NCI-H2081 (cell line): ENCODE measurements at places on chromosomes 16 and 17.

GRCh38 chr17:81064678-81065475 is 29.9 kb downstream of the BAIAP2 start:
- DNase-seq: no peak

GRCh38 chr17:66165537-66166123 is 26.3 kb downstream of the CEP112 start:
- peak; percentile 60 for DNase-seq

DNA sequence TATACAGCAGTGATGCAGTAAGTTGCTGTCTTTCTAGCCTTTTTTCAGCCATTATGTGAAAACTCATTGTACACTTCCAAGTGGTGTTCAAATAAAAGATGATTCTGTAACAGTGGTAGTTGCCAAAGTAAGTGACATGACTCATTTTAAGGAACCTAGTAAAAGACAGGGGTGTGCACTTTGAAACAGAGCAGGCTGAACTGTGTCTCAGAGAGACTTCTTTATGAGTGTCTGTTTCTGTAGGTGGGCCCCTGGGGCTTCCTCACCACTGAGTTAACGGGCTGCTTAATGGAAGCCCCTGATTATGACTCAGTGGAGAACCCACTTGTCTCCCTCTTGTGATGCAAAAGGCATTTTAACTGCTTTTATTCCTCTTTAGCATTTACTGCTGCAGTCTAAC is 147.3 kb downstream of the PCTP start:
- DNase-seq: no peak

DNA sequence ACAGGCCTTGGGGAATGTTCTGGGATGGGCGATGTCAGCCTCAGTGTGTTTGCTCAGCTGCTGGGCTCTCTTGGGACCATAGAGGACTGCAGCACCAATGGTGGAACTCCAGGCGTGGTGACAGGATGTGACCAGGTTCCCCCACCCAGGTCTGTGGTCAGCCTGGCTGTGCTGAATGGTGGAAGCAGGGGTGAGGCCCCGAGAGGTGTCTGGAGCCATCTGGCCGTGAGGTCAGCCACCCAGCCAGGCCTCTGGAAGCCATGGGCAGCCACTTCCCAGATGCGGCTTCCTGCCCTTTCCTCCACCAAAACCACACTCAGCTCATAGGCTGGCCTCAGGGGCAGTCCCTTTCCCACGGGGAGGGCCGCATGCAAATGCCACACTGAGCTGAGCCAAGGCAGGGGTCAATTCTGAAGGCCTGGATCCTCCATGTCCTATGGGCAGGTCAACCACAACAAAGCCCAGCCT is 7.8 kb upstream of the MAPK7 start:
- no peak for DNase-seq

DNA sequence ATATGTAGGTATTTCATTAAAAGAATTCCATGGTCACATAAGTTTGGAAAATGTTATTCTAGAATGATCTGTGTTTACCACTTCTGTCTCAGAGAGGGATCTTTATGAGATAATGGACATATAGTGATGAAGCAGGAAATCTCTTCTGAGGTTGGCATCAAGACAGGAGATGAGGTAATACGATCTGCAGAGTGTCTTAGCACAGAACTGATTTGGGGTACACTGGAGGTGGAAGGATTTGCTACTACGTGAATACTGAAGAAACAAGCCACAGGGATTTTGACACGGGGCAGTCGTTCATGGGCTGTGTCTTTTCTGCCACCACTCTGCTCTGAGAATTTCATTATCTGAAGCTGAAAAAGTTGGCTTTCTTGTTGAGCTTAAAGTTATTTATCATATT is 5.5 kb downstream of the CBFB start:
- no peak for DNase-seq

- DNase-seq: no peak
Observed at GRCh38 chr16:79869304-79870015, 268.9 kb upstream of the MAF start.

GRCh38 chr17:81025741-81026129 is 9.2 kb upstream of the BAIAP2 start:
- DNase-seq: no peak

DNA sequence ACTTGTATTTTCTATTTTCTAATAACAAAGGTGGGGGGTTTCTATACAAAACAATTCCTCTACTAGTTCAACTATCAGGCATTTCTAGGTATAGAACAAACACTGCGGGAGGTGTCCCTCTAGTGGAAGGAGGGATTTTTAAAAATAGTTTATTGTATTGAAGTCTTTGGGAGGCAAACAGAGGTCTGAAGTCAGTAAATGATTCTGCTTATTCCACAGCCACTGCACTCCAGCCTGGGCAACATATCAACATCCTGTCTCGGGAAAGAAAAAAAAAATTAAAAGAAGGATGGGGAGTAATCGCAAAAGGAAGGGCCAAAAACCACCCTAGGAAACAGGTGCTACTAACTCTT is 648 bp upstream of the ERCC4 start:
- no peak for DNase-seq

DNA sequence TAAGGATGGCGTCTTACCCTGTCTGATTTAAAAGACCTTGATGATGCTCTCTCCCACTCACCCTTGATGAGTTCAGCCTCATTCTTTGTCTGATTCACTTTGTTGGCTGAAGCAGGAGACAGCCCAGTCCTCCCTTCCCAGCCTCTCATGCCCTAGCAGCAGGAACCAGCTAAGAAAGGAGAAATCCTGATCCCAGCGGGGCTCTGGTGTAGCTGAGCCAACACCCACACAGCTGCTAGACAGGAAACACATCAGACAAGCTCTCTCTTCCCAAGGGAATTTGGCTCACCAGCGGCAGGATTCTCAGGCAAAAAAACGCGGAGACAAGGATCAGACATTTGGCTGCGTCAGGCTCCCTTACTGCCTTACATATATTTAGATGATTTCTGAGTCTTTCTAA is 211.5 kb downstream of the CDH11 start:
- no peak for DNase-seq

GRCh38 chr17:40958086-40958953 is 8.4 kb downstream of the KRT39 start:
- no peak for DNase-seq

DNA sequence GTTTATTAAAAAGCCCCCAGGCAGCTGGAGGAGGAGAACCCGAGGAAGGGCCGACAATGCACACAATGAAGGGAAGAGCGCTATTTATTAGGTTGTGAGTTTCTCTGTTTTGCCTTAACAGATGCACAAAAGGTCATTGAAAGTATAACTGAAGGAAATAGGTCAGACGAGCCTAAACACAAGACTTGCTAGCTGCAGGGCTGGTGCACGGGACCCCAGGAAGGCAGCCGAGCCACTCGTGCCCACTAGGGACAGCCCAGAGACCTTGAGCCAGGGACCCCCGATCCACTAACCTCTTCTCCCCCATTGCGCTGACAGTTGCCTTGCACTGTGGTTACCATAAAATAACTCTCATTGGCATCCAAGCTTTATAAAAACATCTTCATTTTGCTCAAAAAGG is 11.3 kb downstream of the LITAFD start:
- DNase-seq: no peak

GRCh38 chr16:78919852-78920251 is 680.7 kb downstream of the MAF start:
- no peak for DNase-seq

DNA sequence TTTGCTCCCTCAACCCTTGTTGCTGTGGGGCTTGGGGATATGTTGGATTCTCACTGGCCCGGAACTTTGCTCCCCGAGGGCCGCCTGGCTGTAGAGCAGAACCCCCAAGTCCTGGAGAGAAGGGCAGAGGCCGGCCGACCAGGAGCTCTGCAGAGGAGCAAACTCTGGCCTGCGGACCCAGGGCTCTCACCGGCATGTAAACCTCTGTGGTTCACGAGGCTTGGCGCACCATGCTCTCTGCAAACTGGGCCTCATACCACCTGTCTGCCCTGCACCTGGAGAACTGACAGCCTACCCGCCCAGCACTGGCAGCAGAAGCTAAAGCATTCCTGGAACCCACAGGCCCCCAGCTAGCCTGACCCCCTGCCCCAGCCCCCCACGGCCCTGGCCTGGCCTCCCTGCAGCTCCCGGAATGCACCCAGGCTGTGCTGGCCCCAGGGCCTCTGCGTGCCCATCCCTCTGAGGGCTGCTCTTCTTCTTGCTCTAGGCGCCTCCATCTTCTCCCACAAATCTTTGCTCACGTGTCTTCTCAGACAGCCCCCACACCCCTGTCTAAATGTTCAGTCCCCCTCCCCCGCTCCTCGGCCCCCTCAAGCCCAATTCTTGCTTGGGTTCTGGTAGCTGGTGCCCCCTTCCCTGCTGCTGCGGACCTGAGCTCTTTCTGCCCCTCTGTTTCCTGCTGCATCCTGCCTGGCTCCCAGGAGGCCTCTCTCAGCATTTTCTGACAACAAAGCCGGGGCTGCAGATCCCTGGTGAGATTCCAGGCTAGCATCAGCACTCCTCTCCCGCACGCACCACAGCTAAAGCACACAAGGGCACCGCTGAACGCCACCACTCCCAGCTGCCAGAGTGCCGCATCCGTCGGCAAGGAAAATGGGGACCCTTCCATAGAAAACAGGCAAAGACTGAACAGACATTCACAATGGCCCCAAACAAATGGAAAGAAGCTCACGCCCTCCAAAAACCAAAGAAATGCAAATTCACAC is 23.3 kb downstream of the ACTG1 start:
- DNase-seq: no peak

DNA sequence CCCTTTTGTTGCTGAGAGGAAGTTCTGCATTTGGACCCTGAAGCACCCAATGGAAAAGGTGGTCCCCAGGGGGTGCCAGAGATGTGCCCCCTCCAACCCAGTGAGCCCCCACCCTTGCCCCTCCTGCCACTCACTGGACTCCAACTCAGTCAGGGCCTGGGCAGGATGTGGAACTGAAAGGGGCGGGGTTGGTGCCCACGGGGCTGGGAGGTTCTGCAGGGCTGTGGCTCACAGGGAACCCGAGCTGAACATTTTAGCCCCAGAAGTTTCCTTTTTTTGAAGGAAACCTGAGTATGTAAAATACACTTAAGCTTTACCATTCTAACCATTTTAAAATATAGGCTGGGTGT is 15.8 kb upstream of the OGFOD3 start:
- no peak for DNase-seq

GRCh38 chr17:77475016-77475976 is 334.5 kb downstream of the SEC14L1 start:
- no peak for DNase-seq

DNA sequence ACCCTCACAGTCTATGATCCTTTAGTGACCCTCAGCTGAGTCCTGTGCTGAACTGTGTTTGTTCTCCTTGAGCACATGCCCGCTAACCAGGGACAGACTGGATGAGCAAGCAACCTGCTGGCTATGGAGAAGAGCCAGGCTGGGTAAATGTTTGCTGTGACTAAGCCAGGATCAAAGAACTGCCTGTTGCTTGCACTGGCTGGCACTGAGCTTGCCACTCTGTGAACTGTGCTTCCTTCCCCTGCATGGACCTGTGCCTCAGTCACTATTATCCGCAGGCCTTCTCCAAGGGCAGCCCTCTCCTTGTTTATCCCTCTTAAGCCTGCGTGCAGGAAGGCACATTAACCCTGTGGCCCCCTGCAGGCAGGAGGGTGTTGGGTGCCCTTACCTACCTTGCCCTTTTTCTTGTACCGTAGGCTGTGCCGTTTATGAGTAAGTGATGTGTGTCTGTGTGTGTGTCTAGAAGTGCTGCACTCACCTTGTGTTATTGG is 7.4 kb downstream of the PNPO start:
- no peak for DNase-seq

- DNase-seq: no peak
Observed at GRCh38 chr17:55641676-55642081, 81.0 kb downstream of the TMEM100 start.
